Smooth muscle cell of the brain vasculature (primary cell): ENCODE measurements at places on chromosomes 12 and 14.

DNA sequence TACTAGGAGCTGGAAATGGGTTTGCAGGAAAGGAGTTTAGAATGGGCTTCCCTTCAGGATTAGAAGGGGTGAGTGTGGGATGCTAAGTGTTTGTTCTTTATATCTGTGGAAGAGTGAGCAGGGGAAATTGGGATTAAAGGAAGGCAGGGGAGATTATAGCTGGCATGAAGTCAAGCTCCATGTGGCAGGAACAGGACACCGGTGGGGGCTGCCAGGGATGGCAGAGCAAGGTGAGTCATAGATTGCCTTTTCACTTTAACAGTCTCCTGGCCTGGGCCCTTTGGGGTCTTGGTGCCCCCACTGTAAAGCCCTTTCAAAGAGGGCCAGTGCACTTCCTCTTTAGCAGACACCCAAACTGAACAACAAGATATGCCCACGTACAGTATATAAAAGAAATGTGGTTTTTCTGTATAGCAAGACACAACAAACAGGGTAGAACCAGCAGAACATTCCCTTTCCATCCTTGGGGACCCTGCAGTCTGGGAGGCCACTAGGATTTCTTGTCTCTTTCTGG is 23.1 kb upstream of the FBXO21 start:
- DNase-seq, result no peak

DNA sequence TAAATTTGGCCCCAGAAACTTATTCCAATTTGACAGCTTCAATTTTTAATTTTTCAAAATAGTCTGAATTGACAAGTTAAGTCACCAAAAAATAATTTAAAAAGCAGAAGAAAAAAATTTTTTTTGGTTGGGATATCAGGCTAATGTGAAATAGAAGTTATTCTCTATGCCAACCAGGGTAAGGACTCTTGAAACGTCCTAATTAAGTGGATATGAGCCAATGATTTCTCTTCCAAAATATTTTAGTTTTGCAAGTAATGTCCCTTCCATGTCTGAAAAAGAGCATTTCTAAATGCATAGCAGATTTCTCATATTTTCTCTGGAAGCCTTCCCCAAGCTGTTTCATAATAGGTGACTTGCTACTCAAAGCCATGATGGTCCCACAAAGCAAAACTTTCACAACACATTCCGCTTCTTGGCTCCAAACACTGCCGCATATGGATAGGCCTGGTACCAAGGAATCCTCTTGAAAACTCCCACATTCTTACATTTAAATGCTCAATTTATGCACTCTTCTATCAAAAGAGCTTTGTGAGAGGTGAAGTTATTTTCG is 65.1 kb downstream of the SIX6 start:
- no peak for DNase-seq

- no peak for DNase-seq
Observed at GRCh38 chr12:24922090-24922489, 26.8 kb downstream of the BCAT1 start.

DNA sequence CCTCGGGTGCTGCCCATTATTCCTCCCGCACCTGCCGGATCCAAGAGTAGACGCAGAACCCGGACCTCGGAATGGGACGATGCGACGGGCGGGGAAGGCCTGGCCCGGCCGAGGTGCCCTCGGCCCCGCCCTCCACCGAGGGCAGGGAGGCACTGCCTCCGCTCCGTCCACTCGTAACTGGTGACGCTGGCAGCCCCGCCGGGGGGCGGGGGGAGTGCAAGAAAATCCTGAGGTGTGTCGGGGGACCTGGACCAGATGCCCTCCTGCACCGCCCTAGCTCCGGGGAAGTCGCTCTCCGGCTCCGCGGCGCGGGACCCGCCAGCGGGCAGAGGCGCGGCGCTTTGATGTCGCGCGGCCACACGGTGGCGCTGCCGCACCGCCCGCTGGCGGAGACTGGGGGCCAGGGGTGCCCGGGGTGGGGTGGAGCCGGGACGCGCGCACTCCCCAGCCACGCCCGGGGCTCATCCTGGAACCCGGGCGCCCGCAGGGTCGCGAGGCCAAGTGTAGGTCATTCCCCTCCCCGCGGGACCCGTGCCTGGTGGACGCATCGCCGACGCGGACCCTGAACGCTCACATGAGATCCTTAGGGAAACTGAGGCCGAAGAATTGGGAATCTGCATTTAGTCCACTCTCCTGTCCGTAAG is 202.8 kb downstream of the TTC8 start:
- no peak for DNase-seq

DNA sequence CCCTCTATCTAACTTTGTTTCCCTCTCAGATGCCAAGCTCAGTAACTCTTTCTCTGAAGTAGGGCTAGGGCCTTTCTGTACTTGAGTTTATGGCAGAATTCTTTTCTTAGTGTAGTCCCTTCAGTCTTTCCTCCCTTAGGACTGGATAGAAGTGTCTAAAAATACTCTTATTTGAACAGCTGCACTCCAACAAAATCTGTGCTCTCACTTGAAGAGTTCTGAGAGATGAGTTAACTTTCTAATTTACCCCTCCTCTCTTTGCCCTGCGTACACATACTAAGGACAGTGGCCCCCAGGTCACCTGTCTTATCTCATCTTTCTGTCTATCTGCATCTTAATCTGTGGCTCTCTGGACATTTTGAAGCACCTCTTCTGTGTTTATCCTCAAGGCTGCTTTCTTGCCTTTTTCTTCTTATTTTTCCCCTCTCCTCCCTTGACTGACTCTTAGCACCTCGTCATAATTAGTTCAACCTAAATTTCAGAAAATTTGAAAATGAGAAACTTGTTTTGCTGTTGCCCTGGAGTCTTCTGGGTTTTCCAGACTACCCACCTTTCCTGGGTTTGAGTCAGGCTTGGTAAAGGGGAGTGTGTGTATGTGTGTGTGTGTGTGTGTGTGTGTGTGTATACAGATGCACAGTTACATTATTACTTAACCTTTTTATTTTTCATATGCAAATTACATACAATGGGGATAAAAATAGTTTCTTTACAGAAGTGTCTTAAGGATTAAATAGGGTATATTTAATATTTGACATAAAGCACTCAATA is 23.9 kb downstream of the NCKAP1L start:
- DNase-seq, result no peak

- no peak for DNase-seq
Observed at GRCh38 chr12:43669373-43669772, 89.2 kb downstream of the PUS7L start.

DNA sequence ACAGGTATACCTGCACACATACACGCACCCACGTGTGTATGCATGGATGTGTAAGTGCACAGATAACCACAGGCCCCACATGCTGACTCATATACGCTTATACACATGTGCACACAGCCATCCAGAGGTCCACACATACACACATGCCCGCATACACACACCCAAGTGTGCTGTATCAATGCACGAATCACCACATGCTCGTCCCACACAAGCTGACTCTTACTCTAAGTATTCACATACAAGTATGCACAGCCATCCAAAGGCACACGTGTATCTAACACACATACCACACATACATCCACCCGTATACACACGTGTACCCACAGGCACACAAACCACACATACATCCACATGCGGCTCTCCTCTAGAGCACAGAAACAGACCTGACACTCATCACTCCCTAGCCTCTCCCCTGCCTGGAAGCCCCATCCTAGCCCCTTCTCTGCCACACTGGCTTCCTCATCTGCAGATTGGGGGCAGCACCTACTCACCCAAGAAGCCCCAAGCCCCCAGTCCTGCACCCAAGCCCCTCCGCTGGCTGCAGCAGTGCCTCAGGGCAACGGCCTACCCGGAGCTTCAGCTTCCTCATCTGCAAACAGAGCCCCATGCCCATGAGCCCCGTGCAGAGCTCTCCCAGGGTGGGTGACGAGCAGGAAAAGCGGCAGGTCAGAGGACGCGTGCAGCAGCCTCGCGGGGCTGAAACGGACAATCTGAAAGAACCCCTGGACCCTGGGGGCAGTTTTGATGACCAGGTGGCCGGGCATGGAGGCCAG is 105.4 kb downstream of the NCOR2 start:
- no peak for DNase-seq

- no peak for DNase-seq
Observed at GRCh38 chr12:23795494-23795893, 154.0 kb downstream of the SOX5 start.

DNA sequence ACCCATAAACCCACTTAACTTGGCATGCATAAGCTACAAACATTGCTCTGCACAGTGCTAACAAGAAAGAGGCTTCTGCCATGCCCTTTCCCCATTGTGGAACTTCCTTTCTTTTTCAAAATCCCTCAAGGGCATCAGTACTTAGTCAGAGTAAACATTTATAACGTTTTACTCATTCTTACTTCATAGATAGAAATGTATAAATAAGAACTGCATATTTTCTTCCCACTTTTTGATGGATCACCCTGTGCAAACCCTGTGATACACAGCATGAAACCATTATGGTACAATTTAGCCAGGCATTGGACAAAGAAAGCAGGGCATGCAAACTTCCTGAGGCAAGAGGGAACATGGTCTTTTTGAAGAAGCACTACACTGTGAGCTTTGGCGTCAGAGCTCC is 113.8 kb upstream of the FOXG1 start:
- DNase-seq, result no peak

GRCh38 chr14:55026441-55026792 is 482 bp downstream of the WDHD1 start:
- no peak for DNase-seq

- DNase-seq, result peak; percentile 97
Observed at GRCh38 chr14:34496679-34497513, 34.9 kb upstream of the SPTSSA start.

DNA sequence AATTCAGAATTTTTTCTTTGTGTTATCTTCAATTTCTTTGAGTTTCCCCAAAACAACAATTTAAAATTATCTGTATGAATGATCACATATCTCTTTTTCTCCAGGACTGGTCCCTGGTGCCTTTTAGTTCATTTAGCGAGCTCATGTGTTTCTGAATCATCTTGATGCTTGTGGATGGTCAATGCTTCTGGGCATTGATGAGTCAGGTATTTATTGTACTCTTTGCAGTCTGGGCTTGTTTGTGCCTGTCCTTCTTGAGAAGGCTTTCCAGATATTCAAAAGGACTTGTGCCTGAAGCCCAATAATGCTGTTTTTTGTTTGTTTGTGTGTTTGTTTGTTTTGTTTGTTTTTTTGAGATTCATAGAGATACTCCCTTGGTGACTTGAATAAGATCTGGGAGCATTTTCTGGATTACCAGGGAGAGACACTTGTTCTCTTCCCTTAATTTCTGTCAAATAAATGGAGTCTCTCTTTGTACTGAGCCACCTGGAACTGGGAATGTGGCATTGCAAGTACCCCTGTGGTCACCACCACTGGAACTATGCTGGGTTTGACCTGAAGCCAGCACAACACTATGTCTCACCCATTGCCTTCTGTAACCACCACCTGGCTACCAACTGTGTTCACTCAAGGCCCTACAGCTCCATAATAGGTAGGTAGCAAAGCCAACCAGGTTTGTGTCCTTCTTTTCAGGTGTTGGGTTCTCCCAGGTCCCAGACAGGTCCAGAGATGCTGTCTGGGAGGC is 56.3 kb downstream of the SLC6A15 start:
- DNase-seq, result no peak

DNA sequence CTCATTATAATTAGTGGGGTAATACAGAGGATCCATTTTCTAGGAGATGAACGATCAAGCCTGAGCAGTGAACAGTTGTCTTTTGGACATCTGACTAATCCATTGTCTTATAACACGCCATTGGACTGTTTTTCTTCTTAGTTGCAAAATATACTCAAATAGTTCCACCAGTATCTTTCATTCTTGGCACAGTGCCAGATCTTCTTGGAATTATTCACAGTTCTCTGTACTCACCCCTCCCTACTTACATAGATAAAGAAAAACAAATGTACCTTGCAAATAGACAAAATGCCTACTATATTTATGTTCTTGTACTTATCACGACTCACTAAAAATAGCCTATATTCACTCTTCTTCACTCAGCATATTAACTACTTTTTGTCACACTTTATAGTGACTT is 3.8 kb downstream of the CBLN3 start:
- DNase-seq, result no peak

DNA sequence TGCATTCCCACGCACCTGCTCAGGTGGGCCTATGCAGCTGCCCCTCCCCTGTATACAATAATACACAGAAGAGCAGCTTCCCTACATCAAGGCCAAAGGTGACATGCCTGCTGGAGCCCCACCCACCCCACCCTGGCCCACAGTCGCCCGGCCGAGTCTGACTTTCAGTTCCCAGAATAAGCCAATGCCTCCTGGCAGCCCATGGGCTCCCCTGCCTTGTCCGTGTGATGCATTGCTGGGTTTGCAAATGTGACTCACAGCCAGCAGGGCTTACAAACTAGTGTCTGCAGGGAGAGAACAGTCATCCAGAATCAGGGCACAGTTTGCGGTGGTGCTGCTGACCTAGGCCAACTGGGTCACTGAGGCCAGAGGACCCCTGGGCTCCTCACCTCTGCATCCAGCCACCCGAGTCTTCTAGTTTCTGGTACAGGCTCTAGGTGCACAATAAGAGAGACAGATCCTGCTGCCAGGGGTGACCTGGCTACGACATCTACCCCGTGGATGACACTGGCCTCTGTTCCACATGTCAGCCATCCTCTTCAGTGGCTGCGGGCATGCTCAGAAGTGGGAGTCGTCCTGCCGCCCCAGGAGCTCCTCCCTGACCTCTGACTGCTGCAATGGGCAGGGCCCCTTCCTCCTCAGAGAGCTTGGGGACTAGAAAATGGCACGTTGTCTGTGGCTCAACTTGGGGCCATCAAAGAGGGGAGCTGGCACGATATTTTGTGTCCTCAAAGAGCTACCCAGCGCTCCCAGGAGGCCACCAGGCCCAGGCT is 84.5 kb downstream of the CHGA start:
- no peak for DNase-seq

DNA sequence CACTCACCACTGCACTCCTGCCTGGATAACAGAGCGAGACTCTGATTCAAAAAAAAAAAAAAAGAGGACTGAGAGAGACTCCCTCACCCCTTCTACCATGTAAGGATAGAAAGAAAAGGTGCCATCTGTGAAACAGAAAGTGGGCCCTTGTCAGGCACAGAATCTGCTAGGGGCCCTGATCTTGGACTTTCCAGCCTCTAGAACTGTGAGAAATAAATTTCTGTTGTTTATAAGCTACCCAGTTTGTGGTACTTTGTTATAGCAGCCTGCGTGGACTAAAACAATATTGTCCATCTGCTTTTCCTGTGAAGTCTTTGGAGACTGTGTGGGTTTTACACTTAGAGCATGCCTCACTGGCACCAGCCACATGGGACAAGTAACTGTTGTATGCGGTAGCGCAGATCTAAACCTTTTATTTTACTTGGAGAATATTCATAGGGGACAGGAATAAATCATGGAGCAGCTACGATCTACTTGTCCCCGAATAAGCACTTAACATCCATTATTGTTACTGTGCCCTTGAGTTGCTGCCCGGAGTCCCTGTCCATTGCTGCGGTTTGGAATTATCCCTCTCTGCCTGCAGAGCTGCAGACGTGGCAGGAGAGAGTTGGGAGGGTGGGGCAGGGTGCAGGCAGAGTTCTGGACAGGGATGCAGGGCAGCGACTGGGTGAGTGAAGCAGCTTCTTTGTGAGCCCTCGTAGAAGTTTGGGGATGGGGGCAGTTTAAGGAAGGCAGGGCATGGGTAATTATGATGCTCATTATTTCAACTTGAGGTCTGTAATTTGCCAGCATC is 52.4 kb upstream of the STON2 start:
- no peak for DNase-seq

- no peak for DNase-seq
Observed at GRCh38 chr12:73486256-73486655, 1051.4 kb upstream of the ATXN7L3B start.
